Stimulated activated CD4-positive, alpha-beta T cell treated with anti-CD3 and anti-CD28 coated beads, Interleukin-2, amount 100 ng/mL, for 24 hours (primary cell): ENCODE measurements at places on chromosomes 3 and 15.

DNA sequence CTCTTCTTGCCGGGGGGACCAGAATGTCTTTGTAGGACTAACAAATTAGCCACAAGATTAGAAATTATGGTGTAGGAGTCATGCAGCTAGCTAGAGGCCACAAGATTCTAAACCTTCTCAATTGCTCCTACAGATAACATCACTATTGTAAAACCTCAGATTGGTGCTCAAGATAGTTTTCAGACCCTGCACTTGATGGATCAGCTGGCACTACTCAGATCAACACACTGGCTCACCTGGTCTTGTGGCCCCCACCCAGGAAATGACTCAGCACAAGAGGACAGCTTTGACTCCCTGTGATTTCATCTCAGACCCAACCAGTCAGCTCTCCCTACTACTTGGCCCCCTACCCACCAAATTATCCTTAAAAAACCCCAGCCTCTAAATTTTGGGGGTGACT lies 124.1 kb upstream of the RASGRP1 start:
- DNase-seq: peak; percentile 64

DNA sequence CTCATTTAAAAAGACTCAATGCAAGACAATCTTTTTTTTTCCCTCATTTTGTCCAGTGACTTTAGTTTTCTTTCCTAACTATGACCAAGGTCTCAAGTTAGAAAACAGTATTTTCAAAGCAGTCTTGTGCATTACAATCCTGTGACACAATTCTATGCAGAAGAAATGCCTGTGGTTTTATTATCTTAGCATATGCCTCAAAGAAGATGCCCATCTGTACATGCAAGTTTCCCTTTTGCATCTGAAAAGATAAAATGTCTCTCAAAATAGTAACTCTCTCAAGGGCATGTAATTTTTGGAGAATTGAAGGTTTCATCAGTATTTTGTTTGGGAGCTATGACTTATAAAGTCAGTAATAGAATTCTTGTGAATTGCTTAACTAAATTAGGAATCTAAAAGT lies 292.0 kb upstream of the SUCLG2 start:
- no peak for DNase-seq

- DNase-seq: no peak
Observed at GRCh38 chr3:67781218-67781617, 126.8 kb upstream of the SUCLG2 start.

DNA sequence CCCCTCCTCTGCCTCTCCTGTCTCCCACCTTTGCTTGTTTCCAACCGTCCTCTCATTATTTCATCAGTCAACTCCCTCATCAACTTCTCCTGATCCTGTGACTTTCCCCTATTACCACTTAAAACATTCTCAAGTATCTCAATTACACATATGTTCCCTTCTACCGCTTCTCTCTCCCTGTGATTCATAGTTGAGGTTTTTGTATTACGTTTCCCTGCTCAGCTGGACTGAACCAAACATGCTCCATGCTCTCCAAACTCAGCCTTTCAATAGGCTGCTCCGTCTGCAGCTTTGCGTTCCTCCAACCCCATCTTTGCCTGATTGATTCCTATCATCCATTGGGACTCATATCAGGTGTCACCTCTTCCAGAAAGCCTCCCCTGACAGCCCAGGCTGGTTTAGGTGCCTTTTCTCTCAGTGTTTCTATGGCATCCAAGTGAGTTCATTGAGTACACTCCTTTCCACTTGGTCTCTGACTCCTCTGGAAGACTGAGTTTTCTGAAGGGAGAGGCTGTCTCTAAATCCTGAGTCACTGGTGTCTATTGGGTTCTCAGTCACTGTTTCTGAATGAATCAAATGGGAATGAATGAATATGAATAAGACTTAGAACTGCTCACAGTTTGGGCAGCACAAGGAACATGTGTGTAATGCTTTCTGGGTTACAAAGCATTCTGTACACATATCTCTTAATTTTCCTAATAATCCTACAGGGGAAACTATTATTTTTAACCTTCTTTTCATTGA lies 56.4 kb downstream of the PLD1 start:
- no peak for DNase-seq
